ENCODE measurements at places on chromosomes 7 and 10.

DNA sequence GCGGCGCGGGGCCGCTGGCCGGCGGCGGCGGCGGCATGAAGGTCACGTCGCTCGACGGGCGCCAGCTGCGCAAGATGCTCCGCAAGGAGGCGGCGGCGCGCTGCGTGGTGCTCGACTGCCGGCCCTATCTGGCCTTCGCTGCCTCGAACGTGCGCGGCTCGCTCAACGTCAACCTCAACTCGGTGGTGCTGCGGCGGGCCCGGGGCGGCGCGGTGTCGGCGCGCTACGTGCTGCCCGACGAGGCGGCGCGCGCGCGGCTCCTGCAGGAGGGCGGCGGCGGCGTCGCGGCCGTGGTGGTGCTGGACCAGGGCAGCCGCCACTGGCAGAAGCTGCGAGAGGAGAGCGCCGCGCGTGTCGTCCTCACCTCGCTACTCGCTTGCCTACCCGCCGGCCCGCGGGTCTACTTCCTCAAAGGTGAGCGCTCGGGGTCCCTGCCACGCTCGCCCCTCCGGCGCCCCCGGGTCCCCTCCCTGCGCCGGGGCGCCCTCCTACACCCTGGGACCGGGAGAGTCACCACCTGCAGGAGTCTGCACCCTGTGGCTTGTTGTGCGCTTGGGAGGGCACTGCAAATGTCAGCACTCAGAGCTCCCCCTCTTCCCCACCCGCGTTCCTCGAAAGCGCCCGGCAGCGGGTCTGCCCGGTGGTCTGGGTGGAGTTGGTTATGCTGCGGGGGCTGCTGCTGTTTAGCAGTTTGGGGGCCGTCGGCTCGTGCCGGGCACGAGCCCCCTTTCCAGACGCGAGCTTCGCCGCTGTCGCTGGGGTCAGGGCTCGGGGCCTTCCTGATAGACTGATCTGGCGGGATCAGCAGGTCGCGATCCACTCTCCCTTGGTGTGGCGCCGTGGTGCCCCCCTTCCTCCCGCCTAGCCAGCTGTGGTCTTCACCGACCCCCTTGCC lies 627 bp downstream of the DUSP5 start:
- DNase-seq = peak; percentile 60

DNA sequence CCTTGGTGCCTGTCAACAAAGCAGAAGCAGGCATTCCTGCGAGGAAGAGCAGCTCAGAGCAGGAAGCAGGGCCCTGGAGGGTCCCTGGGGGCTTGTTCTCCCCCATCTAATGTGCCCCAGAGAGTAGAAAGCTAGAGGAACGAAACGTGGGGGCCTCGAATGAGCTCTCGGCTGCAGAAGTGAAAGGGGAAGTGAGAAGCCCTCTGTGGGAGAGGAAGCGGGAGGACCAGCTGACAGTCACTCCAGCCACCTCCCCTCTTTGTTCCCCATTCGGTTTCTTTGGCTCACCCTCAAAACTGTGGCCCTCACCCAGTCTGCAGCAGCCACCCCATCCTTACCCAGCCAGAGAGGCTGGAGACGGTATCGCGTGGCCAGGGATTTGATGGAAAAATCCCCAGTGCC lies 25.0 kb downstream of the C10orf105 start:
- DNase-seq = no peak

GRCh38 chr7:9307131-9307530 lies 873.7 kb downstream of the NXPH1 start:
- peak; percentile 2 for DNase-seq

- DNase-seq = no peak
Measured at GRCh38 chr10:690372-691161, 1.1 kb upstream of the DIP2C start.

DNA sequence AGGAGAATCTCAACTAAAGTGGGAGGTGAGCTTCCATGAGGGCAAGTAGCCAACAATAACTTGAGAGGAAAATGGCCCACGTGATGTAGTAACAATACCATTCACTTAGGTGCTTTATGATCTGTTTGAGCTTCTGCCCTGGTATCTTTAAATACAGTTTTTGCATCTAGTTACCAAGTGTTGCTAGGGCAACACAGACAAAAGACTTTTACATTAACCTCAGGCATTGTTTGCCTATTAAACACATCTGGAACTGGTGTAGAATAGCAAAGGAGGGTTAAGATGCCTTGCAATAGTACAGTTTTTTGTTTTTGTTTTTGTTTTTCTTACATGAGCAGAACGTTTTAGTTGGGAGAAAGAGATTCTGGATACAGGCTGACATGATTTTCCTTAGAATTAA lies 97.7 kb upstream of the MTPN start:
- no peak for DNase-seq

DNA sequence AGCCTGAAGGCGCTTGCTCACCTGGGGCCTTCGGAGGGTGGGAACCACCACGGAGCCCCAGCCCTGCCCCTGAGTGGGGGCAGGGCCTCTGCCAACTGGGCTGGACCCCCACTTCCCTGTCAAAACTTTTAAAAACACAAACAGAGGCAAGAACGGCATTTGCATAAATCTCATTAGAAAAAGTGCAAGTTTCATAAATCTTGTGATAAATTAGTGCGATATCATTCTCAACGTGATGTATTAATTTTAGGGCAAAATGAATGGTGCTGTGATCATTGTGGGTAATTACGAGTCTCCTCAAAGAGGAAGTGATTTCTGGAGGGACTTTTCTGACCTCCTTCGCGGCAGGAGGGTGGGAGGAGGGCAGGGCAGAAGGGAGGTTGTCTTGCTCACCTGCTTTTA lies 98.3 kb downstream of the CDH23 start:
- no peak for DNase-seq

- DNase-seq = peak; percentile 84
Measured at GRCh38 chr7:158695726-158696452, 8.7 kb downstream of the NCAPG2 start.

DNA sequence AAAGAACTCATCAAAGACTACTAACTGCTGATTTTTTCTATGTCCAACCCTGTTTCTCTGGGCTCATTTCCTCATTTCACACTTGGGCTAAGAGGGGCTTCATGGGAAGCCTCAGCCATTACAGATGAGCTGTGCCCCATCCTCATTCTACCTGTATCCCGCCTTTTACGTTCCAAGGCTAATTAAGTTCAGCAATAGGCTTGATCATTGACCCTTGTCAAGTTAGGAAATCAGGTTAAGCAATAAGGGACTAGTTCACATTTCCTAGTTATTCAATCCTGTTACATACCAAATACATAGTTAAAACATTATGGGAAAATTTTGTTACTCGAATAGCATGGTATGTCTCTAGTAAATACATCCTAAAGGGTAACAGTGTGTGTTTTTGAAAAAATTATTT lies 29.3 kb upstream of the AGBL3 start:
- DNase-seq = no peak

- peak; percentile 65 for DNase-seq
Measured at GRCh38 chr10:484925-485661, 204.4 kb downstream of the DIP2C start.

DNA sequence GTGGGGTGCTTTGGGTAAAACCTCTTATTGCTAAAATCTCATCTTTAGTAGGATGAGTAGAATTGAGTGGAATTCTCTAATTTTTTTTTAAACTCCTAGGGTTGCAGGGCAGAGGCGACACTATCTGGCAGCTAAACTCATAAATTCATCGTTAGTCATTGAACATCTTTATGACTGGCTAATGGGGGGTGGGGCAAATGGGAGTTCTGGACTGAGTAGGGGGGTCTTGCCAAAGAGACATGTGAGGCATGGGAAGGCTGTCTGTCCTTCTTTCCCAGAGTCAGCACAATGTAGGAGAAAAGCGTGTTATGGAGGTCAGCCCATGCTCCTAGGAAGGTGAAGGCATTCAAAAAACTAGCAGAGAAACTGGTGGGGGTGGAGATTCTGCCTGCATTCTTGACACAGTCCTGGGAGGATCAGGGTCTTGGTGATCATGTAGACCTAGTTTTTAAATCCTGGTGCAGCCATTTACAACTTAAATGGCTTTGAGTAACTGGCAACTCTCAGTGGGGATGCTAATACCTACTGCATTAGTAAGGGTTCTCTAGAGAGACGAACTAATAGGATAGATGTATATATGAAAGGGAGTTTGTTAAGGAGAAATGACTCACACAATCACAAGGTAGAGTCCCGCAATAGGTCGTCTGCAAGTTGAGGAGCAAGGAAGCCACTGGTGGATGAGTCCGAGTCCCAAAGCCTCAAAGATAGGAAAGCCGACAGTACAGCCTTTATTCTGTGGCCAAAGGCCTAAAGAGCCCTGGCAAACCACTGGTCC lies 47.7 kb downstream of the EMX2 start:
- no peak for DNase-seq

- no peak for DNase-seq
Measured at GRCh38 chr10:2208106-2208505, 470.8 kb upstream of the ADARB2 start.

GRCh38 chr7:8295638-8296361 lies 33.8 kb upstream of the ICA1 start:
- peak; percentile 84 for DNase-seq

- DNase-seq = peak; percentile 5
Measured at GRCh38 chr7:69373171-69374043, 224.9 kb upstream of the AUTS2 start.

- no peak for DNase-seq
Measured at GRCh38 chr10:114758331-114758730, 63.2 kb upstream of the FHIP2A start.

- no peak for DNase-seq
Measured at GRCh38 chr7:148620749-148621359, 30.3 kb downstream of the C7orf33 start.

- DNase-seq = no peak
Measured at GRCh38 chr7:24652251-24652939, 79.1 kb downstream of the PALS2 start.

DNA sequence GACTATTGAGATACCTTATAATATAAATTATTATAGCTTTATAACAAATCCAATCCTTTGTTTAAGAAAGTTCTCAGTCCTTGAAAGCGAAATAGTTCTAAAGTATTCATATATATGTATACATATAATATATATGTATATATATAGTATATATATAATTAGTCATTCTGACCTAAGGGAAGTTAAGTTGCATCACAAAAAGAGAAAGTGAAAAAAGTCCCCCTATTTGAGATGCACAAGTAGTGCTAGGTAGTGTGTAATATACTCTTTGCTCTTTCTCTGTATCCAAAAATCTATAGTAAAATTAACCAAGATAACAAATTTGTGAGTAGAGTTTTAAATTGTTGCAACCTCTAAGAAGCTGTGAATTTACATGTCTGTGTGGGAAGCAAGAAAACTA lies 13.3 kb upstream of the IFIT1B start:
- no peak for DNase-seq

- DNase-seq = no peak
Measured at GRCh38 chr10:124095096-124095495, 1.7 kb upstream of the CHST15 start.

DNA sequence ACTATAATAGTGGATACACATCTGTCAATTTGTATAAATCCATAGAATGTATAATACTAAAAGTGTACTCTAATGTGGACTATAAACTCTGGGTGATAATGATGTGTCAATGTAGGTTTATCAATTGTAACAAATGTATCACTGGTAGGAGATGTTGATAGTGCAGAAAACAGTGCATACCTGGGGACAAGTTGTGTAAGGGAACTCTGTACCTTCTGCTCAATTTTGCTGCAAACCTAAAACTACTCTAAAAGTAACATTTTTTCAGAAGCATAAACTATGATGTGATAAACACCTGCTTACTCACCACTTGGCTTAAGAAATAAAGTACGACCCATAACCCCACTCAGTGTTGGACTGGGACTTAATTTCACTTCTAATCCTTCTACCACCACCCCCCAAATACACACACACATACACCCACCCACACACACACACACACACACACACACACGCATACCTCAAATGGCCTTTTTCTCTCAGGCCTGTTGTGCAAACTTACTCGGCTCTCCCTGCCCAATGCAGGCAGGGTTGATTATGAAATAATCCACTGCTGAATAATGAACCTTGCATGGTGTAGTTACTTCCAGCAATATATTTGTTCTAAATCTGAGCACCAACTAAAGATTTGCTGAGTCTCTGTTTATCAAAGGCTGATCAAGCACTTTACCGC lies 154.1 kb upstream of the KMT2E start:
- peak; percentile 25 for DNase-seq

DNA sequence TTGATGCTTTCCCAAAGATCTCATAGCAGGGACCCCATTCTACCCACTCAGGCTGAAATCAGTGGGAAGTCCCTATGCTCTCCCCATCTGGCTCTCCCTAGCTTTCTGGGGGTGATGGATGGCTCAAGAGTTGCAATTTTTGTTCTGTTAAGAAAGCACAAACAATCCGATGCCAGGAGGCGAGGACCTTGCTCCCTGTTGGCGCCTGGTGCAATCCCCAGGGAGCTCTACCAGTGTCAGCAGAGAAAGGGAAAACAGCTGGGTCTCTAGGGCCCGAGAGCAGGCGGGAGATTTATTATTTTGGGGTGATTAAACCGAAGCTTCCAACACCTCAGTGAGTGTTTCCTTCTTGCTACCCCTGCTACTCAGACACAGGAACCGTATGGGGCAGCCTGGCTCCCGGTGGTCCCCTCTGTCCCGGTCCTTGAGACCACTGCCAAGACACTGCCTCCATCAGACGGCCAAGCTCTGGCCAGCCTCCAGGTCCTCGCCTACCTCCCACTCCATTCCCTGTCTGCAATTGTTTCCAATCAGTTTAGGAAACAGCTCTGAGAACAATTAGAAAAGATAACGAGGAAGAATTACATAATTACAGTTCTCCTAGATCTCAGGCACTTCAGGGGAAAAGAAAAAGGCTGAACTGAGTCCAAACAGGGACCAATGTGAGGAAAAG lies 147.9 kb downstream of the PLXNA4 start:
- no peak for DNase-seq

GRCh38 chr7:148332191-148333186 lies 258.1 kb upstream of the C7orf33 start:
- DNase-seq = no peak

DNA sequence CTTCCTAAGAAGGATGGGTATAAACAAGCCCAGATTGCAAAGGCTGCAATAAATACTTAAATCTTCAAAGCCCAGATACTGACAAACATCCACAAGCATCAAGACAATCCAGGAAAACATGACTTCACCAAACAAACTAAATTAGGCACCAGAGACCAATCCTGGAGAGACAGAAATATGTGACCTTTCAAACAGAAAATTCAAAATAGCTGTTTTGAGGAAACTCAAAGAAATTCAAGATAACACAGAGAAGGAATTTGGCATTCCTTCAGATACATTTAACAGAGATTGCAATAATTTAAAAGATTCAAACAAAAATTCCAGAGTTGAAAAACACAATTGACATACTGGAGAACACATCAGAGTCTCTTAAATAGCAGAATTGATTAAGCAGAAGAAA lies 23.0 kb downstream of the GSDME start:
- peak; percentile 39 for DNase-seq

GRCh38 chr7:16063221-16063620 lies 358.1 kb downstream of the CRPPA start:
- no peak for DNase-seq

Measured in iris pigment epithelial cell (primary cell).